Eye (tissue), 1 donor: ENCODE measurements at places on chromosomes 11 and 22.

- no peak for DNase-seq
Observed at GRCh38 chr11:69361048-69361447, 67.1 kb downstream of the MYEOV start.

GRCh38 chr11:18741783-18742182 lies 15.8 kb upstream of the IGSF22 start:
- no peak for DNase-seq

DNA sequence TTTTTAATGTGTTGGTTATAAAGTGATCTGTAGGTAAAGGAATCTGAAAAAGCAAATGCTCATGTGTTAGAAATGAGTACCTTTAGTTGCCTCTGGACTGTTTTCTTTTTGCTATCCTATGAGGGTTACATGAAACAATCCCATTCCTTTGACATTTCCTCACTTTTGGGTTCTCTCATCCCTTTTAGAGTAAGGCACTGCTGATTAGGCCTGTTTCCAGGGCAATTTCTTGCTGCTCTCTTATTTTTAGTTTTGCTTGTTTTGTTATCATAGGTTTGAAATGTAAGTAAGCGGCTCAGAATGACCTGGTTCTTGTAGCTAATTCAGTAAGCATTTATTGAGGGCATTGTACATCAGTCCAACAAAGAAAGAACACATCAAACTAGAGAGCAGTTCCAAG lies 138.9 kb downstream of the DDX10 start:
- DNase-seq: peak; percentile 4

DNA sequence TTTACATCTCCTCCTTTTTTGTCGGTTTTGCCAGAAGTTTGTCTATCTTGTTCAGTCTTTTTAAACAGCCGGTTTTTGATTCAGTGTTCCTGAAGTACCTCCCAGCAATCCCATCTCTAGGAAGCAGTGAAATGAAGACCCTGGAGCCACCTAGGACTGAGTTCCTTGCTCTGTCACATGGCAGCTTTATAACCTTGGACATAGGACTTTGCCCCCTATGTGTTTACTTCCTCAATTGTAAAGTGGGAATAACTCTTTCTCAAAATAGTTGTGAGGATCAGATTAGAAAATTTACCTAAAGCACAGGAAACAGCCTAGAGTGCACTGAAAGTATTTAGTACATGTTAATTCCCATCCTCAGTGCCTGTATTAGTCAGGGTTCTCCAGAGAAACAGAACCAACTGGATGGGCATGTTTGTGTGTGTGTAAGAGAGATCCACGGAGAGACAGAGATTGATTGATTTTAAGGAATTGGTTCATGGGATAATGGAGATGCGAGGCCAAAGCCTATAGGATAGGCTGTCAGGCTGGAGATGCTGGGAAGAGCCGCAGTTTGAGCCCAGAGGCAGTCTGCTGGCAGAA lies 20.0 kb downstream of the FAM83F start:
- DNase-seq: no peak

DNA sequence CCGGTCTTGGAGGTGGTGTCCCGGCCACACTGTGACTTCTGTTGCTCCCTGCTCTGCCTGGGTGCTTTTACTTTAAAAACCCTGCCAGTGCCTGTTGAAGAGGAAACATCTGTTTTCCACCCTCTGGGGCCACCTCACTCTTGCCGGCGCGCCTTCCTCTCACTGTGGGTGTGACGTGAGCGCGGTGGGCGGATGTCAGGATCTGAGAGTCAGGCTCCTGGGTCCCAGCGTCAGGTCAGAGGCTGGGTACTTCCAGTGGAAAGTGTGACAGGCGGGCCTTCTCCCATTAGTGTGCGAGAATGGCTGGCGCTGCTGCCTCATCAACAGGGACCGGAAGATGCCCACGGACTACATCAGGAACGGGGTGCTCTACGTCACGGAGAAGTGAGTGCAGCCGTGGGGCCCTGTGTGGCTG lies 54.2 kb downstream of the GRAMD4 start:
- no peak for DNase-seq
